ENCODE measurements at places on chromosomes 12 and 14.

DNA sequence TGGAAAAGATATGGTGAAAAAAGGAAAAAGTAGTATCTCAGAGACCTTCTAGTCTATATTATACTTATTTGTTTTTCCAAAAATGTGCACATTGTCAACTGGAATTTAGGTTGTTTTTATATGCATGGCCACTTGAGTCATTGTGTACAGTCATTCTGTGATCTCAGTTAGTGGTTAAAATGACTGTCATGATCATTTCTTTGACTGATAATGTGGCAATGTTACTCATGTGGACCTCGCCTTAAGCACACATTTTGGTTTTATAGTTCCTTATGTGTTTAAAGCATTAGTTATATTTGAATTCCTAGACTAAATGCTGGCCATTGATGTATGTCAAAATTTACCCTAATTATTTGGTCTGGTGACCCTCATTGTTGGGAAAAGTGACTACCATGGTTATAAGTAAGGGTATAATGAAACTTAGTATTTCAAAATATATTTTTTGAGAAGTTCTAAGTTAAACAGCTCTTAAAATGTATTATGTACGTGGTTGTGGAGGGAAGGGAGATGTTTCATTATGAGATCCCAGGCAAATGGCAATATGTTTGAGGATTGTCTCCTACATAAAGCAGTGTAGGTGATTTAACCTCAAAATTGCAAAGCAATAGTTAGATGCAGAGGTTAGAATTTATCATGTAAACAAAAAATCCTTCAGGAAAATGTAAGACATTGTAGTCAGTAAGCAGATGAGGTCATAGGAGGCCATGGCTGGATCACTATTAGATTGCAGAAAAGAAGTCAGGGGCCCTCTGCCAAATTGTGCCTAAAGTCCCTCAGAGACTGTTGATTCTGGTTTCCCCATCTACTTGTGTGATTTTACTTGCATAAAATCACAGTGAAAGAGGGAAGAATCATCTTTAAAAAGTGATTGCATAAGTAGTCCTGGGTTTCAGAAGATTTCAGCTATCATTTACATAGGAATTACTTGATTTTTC is 17.5 kb downstream of the PNMA1 start:
- no peak for DNase-seq

DNA sequence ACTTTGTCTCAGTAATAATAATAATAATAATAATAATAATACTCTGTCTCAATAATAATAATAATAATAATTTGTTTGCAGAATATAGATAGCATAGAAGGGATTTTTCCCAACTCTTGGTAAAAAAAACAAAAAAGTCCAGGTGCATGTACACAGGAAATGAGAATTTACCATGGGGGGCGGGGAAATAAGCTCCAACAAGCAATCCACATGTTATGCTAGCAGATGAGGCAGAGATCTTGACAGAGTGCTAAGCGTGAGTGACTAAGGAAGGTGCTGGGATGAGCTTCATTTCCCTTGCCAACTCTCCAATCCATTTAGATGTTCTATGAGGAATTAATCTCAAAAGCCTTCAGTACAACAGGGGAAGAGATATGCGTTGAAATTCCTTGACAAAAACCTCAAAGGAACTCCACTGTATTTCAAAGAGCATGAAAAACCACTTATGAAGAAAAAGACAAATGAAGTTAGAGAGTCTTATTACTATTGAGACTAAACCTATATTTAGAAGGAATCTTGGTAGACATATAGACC is 44.9 kb upstream of the GTF2A1 start:
- DNase-seq: no peak

DNA sequence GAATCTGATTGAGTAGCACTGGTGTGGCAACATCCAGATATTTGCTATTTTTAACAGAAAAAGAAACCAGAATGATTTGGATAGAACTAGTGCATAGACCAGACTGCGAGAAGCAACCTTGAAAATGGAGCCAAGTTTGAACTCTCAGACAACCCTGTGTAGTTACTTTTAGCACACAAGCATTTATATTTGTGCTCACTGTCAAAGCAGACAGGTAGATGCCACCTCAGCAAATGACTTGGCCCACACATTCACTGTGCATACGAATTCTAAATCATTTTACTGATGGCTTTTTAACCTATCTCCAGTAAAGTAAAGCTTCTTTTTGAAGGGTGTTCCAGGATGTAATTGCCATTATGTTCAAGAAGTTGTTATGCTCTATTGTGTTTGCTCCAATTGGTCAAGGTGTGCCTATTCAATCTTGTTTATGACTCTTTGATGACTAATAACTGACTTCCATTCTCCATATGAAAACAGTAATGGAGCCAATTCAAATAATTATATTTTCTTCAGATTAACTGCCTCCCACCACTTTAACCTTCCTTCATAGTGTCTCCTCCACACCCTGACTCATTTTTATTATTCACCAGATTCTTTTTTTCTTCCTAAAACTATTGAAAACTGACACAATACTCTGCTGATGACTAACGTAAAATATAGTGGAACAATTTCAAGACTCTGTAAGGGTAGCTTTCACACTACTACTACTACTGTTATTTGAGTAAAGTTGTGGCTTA is 138.5 kb downstream of the CCER1 start:
- DNase-seq: no peak

DNA sequence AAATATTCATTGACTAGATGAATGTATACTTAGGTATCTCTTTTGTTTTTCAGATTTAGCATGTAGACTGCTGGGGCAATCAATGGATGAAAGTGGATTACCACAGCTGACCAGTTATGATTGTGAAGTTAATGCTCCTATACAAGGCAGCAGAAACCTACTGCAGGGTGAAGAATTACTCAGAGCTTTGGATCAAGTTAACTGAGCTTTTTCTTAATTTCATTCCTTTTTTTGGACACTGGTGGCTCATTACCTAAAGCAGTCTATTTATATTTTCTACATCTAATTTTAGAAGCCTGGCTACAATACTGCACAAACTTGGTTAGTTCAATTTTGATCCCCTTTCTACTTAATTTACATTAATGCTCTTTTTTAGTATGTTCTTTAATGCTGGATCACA is 15.3 kb upstream of the SNAPC1 start:
- DNase-seq: peak; percentile 82

- peak; percentile 78 for DNase-seq
Observed at GRCh38 chr12:120944645-120945217, 33.6 kb upstream of the HNF1A start.

DNA sequence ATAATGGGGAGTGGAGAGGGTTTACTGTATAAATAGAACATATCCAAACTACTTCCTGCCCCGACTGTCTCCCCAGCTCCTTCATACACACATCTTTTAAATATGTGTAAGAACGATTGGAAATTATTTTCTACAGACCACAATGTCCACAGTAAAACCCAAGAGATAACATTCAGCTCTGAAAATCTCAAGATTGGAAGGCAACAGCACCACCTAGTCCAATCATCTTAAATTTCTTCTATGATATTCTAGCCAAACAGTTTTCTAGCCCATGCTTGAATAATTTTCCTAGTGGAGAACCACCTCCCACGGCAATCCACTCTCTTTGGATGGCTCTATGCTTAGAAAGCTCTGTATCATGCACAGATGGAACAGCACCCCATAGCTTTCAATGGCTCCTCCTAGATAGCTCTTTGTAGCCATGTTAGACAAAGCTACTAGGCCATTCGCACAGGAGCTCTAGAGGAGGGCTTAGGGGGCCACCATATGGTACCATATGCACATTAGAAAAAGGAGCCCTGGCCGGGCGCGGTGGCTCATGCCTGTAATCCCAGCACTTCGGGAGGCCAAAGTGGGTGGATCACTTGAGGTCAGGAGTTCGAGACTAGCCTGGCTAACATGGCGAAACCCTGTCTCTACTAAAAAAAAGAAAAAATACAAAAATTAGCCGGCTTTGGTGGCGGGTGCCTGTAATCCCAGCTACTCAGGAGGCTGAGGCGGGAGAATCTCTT is 18.1 kb downstream of the VDR start:
- no peak for DNase-seq
